ENCODE measurements at places on chromosomes 2 and 18.

- DNase-seq = no peak
Observed at GRCh38 chr2:70399046-70399445, 97.2 kb upstream of the FAM136A start.

DNA sequence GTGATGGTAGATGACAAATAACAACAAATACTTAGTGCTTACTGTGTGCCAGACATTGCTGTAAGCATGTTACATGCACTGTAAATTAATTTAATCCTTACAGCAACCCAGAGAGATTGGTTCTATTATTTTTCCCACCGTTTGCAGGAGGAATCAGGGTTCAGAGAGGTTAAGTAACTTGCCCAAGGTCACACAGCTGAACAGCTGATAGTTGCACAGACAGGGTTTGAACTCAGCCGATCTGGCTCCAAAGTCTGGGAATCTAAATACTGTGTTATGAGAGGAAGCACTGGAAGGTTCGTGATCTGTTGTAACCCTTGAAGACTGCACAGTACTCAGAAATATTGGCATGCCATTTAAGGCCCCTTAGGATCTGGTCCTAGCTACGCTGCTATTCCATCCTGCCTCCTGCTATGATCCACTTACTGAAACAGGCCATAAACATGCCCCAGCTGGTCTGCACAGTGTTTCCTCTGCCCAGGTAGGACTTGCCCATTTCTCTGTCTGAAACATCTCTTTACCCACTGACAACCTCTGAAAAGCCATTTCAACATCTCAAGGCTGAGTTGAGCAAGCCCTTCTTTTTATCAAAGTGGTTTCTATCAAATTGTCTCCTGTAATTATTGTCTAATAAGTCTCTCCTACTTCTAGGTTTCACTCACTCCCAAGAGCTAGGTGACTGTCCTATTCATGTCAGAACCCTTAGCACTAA is 40.4 kb upstream of the MRPL33 start:
- DNase-seq = no peak

DNA sequence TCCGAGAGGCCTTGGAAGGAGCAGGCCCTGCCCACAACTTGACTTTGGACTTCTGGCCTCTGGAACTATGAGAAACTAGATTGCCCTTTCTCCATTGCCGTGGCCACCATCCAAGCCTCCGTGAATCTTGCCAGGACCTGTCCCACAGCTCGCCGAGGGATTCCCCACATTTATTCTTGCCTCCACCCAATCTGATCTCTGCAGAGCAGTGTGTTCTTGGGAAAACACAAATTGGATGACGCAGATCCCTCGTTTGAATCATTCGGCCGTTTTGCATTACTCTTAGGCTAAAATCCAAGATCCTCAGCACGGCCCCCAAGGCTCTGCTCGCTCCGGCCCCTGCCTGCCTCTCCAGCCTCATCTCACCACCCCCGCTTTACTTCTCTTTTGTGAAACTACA is 364.2 kb downstream of the ZNF516 start:
- DNase-seq = no peak

- DNase-seq = no peak
Observed at GRCh38 chr2:8479298-8479697, 202.6 kb upstream of the ID2 start.
